ENCODE measurements at places on chromosomes 3 and 15.
A peak's percentile ranks its signal among the peaks of the same experiment; 100 is the strongest.

GRCh38 chr3:142846779-142847577 lies 41.9 kb downstream of the PCOLCE2 start:
- no peak for DNase-seq
- no peaks in the 10 kb centered on the region for H3K36me3 ChIP-seq
- H3K27me3 ChIP-seq = no peaks in the 10 kb centered on the region
- H3K4me1 ChIP-seq = no peaks in the 10 kb centered on the region

GRCh38 chr3:43699864-43700263 lies 9.1 kb downstream of the ABHD5 start:
- no peak overlapping the region for H3K27ac ChIP-seq
- no peaks in the 10 kb centered on the region for H3K36me3 ChIP-seq
- no peaks in the 10 kb centered on the region for H3K4me1 ChIP-seq

DNA sequence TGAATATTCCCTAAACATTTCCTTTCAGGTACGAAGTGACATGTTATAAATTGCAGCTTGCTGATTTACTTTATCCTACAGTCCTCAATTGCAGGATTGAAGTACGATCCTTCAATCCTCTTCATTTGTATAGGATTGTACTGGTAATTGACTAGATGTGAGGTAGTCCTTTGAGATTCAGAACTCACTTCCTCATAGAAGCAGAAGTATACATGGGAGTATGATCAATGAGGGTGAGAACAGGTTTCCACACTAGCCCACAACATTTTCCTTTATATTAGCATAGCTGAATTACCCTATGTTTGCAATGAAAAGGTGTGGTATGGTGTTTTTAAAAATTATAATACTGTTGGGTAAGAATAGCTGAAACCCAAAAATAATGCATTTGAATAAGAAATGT lies 160.0 kb upstream of the UMPS start:
- no peak overlapping the region for H3K27ac ChIP-seq
- H3K4me3 ChIP-seq = no peak overlapping the region
- H3K4me1 ChIP-seq = peaks cover 11% of the 10 kb centered on the region
- DNase-seq = no peak
- peaks cover 1% of the 10 kb centered on the region for H3K27me3 ChIP-seq

DNA sequence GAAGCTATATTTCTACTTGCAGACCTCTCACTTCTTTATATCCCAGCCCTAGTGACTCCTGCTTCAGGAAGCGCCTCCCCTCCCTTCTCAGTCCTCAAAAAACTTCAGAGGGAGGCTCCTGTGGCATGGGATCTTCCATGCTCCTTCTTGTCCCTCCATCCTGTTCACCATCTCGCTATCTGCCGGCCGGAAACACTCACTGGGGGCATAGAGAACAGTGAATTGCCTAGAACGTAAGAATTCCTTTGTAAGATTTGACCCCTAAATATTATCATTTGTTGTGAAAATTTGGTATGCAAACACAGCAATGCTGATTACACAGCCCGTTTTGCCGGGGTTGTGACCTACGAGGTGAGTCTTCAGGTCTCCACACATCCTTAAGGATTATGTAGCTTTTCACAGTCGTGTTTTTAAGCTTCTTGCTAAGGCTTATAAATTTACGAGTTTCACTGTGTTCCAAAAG lies 218.7 kb upstream of the ATP10A start:
- peak overlapping the region; percentile 91 for H3K4me3 ChIP-seq
- H3K27ac ChIP-seq = peak overlapping the region; percentile 15
- DNase-seq = no peak
- H3K27me3 ChIP-seq = peaks cover 4% of the 10 kb centered on the region
- H3K4me1 ChIP-seq = peaks cover 10% of the 10 kb centered on the region
- no peaks in the 10 kb centered on the region for H3K36me3 ChIP-seq

- no peak overlapping the region for H3K27ac ChIP-seq
- H3K4me1 ChIP-seq = peaks cover 6% of the 10 kb centered on the region
- H3K27me3 ChIP-seq = no peaks in the 10 kb centered on the region
- DNase-seq = no peak
Measured at GRCh38 chr15:37291920-37292319, 191.6 kb upstream of the MEIS2 start.

DNA sequence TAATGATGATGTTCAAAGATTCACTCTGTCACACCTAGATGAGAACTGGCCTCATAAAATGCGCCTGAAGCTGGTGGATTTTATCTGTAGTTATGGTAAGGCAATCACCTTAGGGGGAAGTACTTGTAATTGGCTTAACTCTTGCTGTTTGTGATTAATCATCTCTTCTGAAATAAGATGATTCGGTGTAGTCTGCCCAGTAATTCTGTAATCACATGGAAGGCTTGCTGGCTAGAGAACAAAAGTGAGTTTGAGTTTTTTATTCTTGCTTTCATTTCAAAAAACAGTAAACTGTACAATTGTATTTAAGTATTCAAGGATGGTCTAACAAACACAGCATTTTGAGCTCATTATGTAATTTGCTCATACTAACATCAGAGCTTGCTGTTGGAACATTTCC lies 72.1 kb downstream of the OTOL1 start:
- no peaks in the 10 kb centered on the region for H3K36me3 ChIP-seq
- H3K27ac ChIP-seq = no peak overlapping the region
- no peak overlapping the region for H3K4me3 ChIP-seq
- no peaks in the 10 kb centered on the region for H3K4me1 ChIP-seq
- DNase-seq = no peak

- peaks cover 4% of the 10 kb centered on the region for H3K27me3 ChIP-seq
- peaks cover 5% of the 10 kb centered on the region for H3K4me1 ChIP-seq
- no peak overlapping the region for H3K27ac ChIP-seq
- no peak for DNase-seq
Measured at GRCh38 chr3:150739200-150739863, 23.6 kb downstream of the SIAH2 start.

GRCh38 chr3:4290272-4290893 lies 12.8 kb upstream of the SETMAR start:
- no peaks in the 10 kb centered on the region for H3K27me3 ChIP-seq
- no peaks in the 10 kb centered on the region for H3K4me1 ChIP-seq
- no peak overlapping the region for H3K27ac ChIP-seq
- no peaks in the 10 kb centered on the region for H3K36me3 ChIP-seq
- DNase-seq = peak; percentile 37
- no peak overlapping the region for H3K4me3 ChIP-seq

DNA sequence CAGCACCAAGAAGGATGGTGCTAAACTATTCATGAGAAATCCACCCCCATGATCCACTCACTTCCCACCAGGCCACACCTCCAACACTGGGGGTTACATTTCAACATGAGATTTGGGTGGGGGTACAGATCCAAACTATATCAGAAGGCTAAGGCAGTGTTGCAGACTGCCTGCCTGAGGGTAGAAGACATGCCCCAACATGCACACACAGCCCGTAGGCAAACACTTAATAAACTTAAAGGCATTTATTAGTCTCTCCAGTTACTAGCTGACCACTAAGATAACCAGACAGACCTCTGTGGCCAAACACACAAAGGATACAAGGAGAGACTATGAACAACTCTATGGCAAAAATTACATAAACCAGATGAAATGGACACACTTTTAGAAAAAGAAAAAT lies 10.2 kb downstream of the FAM162A start:
- peaks cover 3% of the 10 kb centered on the region for H3K27me3 ChIP-seq
- no peak overlapping the region for H3K27ac ChIP-seq
- DNase-seq = no peak
- H3K4me3 ChIP-seq = no peak overlapping the region
- H3K36me3 ChIP-seq = no peaks in the 10 kb centered on the region

- no peak overlapping the region for H3K4me3 ChIP-seq
- peak overlapping the region; percentile 20 for H3K27ac ChIP-seq
- H3K27me3 ChIP-seq = peaks cover 3% of the 10 kb centered on the region
- H3K4me1 ChIP-seq = peaks cover 30% of the 10 kb centered on the region
- peaks cover 3% of the 10 kb centered on the region for H3K36me3 ChIP-seq
Measured at GRCh38 chr3:78804251-78805037, 963.4 kb downstream of the ROBO1 start.

Measured in endothelial cell (in vitro differentiated cells).